Stimulated activated effector memory CD8-positive, alpha-beta T cell treated with anti-CD3 and anti-CD28 coated beads, Interleukin-12 subunit alpha, Interleukin-12 subunit beta, amount 100 ng/mL, for 72 hours (primary cell): ENCODE measurements at places on chromosomes 12 and 14.

DNA sequence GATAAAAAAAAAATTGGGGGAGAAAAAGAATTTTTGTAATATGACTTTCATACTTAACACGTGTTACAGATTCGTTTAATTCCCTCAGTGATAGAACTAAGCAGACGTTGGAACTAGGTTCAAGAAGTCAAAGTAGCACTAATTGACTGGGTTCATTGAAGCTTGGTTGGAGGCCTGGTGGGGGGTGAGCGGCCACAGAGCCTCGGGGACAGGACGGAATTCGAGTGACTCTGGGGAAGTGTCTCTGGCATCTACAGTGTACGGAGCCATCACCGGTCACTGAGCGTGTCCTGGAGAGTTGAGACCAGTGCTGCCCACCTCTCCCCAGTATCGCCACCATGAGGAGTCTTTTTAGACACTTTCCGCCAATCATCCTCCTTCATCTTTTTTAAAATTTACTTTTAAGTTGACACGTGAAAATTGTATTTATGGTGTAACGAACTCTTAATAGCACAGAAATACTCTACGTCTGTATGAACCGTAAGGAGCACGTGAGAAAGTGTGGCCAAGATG is 1.3 kb downstream of the ZFYVE21 start:
- no peak for DNase-seq

DNA sequence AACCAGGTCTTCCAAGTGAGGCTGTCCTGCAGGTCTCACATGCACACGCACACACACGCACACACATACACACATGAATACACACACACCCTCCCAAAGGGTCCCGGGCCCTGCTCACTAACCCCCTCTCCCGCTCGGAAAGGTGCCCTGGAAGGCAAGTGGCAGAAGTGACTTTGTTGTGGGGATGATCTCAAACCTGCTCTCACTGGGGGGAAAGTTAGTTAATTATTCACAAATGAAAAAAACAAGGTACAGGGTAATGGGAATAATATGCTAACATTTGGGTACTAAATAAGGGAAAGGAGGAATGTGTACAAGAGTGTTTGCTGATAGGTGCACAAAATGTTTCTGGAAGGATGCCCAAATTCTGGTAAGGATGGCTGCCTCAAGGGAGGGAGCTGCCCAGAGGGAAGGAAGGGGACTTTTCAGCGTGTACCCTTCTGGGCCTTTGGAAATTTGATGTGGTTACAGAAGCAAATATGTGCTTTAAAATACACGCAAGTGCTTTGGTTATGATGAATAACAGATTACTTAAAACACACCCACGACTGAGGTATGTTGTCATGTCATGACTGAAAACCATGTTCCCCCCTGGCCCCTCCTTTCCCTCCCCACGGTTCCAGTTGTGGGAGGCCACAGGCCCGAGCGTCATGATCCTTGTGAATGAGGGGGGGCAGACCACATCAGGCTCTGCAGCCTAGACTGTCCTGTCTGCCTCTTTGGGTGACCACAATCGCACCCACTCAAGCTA is 43.3 kb upstream of the PLEKHG6 start:
- DNase-seq, result peak; percentile 42

GRCh38 chr12:115140981-115141655 is 457.1 kb upstream of the TBX3 start:
- no peak for DNase-seq

GRCh38 chr12:111873113-111873512 is 31.1 kb downstream of the MAPKAPK5 start:
- no peak for DNase-seq

DNA sequence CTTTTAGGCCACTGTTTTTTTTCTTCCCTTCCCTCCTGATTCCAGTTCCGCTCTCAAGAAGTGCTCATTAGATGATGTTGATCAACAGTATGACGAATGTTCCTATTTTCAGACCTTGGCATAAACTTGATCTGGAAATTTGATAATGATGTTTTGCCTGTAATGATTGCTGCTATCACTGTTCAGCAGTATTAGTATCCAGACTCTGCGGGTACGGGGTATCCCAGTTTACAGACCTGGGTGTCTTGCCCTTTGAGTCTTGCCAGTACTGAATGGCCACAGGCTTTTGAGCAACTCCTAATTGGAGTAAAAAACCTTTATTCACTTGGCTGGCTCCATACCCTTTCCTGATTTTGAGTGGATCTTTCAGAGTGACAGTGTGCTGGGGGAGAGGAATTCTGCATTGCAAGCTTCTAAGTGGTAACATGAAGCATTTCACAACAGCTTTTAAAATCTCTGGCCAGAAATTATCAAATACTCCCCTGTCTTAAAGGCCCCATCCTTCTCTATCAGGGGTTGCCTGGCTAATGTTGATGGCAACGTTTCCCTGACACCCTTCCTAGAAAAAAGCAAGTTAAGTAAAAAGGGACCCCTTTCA is 5.9 kb upstream of the ASB8 start:
- no peak for DNase-seq

- no peak for DNase-seq
Measured at GRCh38 chr14:82837611-82838140, 1304.0 kb upstream of the SEL1L start.

DNA sequence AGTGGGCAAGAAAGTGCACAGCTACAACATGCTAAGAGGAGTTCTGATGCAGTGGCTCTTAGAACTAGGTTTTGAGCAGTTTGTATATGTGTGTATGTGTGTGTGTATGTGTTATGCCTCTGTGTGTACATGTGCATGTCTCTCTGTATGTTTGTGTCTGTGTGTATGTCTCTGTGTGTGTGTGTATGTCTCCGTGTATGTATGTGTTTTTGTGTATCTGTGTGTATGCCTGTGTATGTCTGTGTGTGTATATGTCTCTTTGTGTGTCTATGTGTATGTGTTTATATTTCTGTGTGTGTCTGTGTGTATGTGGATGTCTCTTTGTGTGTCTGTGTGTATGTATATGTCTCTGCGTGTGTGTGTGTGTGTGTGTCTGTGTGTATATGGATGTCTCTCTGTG is 139.6 kb downstream of the C12orf75 start:
- DNase-seq, result no peak

GRCh38 chr12:103100257-103100831 is 142.9 kb downstream of the ASCL1 start:
- DNase-seq, result no peak

- no peak for DNase-seq
Measured at GRCh38 chr12:96986883-96987523, 79.9 kb downstream of the NEDD1 start.

DNA sequence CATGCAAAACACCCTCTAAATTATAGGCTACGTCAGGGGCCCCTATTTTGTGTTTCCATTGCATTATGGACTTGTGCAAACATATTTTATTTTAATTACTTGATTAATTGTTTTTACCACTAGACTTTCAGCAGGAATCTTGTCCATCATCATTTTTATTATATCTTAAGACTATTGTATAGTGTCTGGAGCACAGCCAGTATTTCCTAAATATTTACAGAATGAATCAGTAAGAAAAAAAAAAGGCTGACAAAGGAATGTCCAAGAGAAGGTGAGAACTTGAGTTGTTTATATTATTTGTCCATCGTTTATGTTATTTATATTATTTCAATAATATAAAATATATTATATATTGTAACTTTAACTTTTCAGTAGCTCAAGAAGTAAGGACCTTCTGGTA is 664.7 kb downstream of the SLC6A15 start:
- DNase-seq, result no peak

DNA sequence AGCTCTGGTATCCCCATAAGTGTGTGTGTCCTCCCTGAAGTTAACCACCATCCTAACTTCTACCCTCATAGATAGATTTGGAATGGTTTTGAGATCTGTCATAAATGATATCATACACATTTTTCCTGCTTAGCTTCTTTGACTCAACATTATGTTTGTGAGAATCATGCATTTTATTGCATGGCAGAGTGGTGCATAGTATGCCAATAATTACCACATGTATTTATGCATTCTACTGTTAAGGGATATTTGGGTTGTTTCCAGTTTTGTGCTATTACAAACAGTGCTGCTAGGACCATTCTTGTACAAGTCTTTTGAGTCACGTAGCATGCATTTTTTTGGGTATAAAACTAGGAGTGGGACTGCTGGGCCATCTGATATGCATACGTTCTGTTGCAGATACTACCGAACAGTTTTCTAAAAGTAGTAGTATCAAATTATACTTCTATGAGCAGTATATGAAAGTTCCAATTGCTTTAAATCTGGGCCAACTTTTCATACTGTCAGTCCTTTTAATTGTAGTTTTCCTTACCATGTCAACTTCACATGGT is 13.4 kb downstream of the GRIP1 start:
- no peak for DNase-seq

- no peak for DNase-seq
Measured at GRCh38 chr12:99800605-99801004, 153.1 kb downstream of the GARIN6 start.

DNA sequence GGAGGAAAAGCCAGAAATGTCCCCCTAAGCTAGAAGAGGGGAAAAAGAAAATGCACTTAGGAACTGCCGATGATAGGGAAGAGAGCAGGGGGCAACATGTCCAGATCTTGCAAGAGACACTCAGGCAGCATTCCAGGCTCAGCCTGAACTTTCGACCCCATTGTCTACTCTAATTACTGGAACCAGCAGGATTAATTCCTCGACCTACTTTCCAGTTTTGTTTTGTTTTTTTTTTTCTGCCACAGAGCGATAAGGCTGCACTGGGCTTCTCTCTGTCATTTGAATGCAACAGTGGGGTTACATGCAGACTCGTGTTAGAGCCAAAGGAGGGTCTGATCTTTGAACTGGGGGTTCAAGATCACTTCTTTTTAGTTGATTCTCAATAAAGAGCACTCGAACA is 68.7 kb upstream of the MED13L start:
- no peak for DNase-seq

DNA sequence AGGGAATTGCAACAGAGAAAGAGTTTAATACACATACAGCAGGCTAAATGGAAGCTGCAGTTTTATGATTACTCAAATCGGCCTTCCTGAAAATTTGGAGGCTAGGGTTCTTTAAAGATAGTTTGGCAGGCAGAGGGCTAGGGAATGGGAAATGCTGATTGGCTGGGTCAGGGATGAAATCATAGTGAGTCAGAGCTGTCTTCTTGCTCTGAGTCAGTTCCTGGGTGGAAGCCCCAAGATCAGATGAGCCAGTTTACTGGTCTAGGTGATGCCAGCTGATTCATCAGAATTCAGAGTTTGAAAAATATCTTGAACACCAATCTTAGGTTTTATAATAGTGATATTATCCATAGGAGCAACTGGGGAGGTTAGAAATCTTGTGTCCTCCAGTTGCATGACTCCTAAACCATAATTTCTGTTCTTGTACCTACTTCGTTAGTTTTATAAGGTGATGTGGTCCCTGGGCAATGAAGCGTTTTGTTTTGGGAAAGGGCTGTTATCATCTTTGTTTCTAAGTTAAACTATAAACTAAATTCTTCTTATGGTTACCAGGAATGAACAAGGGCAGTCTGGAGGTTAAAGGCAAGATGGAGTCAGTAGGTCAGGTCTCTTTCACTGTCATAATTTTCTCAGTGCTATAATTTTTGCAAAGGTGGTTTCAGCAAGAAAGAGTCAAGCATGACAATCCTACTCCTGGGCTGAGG is 257.8 kb upstream of the CCDC196 start:
- peak; percentile 52 for DNase-seq

GRCh38 chr14:106879241-106879640 is 1352.9 kb downstream of the TMEM121 start:
- peak; percentile 85 for DNase-seq

- DNase-seq, result no peak
Measured at GRCh38 chr14:67863223-67863622, 43.6 kb downstream of the RAD51B start.
